ENCODE measurements at places on chromosomes 7 and 10. TPM values are rescaled to one million over a fixed set of nuclear protein-coding genes. Genes with fewer than 3 reads are reported as not detected.

Gene LLCFC1
- total RNA-seq: not detected

Gene CLCN1
- total RNA-seq: not detected

Gene HMX2
- not detected for total RNA-seq

Gene CLEC2L
- not detected for total RNA-seq

Gene EPO
- not detected for total RNA-seq

Gene NUTM2E
- total RNA-seq: not detected

Gene LRRD1
- under 0.01 TPM for total RNA-seq

Gene CALML3
- not detected for total RNA-seq

Gene NXPH1
- total RNA-seq: not detected

Gene KLF14
- not detected for total RNA-seq

Gene GIMAP4
- 408 TPM for total RNA-seq

Gene PLAU
- 13.4 TPM for total RNA-seq

Gene DDC
- 0.17 TPM for total RNA-seq

Gene PAX4
- not detected for total RNA-seq

Gene FAM25G
- not detected for total RNA-seq

Data from dermis blood vessel endothelial cell (primary cell).